ENCODE measurements at places on chromosomes 6 and 20.
A peak's percentile ranks its signal among the peaks of the same experiment; 100 is the strongest.

- DNase-seq = no peak
Measured at GRCh38 chr6:146679386-146679785, 80.6 kb downstream of the ADGB start.

- no peak for DNase-seq
Measured at GRCh38 chr6:126388104-126388598, 48.2 kb downstream of the CENPW start.

DNA sequence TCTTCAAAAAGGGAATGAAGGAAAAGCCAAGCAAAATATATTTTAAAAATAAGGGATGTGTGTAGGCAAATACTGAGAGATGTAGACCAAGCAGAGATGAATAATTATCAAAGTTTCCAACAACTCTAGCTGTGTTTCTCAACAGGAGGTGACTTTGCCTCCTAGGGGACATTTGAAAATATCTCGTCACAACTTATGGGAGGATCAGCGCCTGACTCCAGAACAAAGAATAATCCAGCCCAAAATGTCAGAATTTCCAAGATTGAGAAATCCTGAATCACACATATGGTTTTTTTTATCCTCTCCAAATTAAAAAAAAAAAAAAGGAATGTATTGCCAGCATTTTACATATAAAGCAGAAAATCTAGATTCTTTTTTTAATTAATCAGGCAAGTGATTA is 241.2 kb upstream of the ZFP64 start:
- no peak for DNase-seq

GRCh38 chr6:158244373-158244772 is 67.9 kb upstream of the TULP4 start:
- DNase-seq = no peak

DNA sequence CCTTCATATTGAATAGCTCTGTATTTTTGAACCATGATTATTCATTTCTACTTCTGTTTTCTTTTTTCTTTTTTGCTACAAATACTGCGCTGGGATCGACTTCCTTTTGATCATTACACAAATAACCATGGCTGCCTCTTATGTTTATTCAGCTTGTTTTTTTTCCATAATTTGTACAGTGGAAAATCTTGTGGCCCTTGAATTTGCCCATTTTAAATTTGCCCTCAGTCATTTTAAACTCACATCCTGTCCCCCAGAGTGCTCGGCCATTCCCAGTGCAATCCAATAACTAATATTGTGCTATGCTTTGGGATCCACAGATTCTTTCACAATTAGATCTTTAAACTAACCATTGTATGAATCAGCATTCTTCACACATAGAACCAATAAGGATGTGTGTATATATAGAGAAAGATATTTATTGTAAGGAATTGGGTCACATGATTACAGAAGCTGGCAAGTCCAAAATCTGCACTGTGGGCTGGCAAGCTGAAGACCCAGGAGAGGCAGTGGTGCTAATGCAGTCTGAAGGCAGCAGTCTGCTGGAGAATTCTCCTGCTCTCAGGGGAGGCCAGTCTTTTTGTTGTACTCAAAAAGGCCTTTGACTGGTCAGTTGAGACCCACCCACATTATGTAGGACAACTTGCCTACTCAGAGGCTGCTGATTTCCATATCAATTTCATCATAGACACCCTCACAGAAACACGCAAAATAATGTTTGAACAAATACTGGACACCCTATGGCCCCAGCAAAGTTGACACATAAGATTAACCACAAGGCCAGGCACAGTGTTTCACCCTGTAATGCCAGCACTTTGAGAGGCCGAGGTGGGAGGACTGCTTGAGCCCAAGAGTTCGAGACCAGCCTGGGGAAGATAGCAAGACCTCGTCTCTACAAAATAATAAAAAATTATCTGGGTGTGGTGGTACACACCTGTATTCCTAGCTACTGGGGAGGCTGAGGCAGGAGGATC is 147.1 kb downstream of the MTHFD1L start:
- no peak for DNase-seq

GRCh38 chr20:46174469-46175126 is 56.5 kb downstream of the CD40 start:
- peak; percentile 32 for DNase-seq

DNA sequence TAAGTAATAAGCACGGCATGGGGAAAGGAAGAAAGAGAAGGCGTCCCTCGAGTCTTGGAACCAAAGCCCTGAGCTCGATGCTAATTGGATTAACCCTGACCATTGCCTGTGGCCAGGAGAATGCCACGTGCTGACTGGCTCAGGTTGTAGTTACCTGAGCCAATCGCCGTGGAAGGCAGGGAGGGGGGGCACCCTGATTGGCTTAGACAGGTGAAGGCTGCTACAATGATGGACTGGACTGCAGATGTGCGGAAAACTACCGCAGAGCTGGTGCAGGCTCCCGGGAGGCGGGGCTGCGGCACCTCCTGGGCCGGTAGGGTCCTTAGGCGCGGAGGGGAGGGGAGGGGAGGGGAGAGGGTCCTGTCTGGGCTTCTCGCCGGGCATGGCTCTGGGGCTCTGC is 121.3 kb downstream of the TFAP2C start:
- DNase-seq = no peak

DNA sequence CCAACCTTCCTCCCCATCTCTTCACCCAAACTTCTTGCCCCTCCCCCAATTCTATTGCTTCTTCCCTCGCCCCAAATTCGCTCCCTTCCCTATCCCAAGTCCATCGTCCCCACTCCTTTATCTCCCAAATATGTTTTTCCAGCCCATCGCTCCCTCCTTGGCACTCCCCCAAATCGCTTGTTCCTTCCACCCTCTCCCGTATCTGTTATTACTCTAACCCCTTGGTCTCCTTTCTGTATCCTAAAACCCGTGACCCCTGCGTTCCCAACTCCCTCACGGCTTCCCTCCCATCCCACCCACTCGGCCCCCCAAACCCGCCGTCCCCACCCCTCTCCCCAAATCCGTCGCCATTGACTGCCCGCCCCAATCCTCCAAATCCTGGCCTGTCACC is 584 bp downstream of the MTCH1 start:
- no peak for DNase-seq

DNA sequence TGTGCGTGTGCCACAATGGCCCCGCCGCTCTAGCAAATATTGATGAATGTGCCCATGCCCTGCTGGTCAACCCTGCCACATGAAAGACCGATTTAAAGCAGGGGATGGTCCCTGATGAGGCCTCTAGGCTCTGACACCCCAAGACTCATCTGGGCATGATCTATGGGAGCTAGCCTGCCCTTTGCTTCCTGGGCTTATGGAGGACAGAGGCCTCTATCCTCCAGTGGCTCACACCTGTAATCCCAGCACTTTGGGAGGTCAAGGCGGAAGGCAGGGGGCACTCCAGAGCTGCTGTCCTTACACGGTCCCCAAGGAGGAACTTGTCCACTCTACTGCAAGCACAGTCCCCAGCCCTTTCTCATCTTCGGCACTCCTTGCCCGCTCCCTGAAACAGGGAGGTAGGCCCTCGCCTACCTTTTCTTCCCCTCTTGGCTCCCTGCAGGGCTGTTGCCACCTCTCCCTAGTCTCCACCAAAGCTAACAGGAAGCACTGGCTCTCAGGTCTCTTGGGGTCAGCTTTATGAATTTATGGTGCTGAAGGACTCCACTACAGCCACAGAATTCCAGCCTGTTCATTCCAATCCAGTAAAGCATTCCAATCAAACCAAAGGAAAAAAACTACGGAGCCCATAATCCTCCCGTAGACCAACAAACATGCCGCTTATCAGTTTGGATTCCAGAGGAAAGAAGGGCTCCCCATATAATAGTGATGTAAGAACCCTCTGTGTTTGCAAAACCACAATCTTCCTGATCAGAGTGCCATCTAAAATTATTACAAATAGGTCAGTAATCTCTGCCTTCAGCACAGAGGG is 48.7 kb upstream of the FOXQ1 start:
- DNase-seq = no peak

GRCh38 chr6:96465321-96465903 is 56.2 kb upstream of the UFL1 start:
- no peak for DNase-seq

GRCh38 chr6:36949636-36950035 is 4.9 kb upstream of the PI16 start:
- no peak for DNase-seq

- no peak for DNase-seq
Measured at GRCh38 chr6:146312608-146313007, 231.0 kb upstream of the RAB32 start.

DNA sequence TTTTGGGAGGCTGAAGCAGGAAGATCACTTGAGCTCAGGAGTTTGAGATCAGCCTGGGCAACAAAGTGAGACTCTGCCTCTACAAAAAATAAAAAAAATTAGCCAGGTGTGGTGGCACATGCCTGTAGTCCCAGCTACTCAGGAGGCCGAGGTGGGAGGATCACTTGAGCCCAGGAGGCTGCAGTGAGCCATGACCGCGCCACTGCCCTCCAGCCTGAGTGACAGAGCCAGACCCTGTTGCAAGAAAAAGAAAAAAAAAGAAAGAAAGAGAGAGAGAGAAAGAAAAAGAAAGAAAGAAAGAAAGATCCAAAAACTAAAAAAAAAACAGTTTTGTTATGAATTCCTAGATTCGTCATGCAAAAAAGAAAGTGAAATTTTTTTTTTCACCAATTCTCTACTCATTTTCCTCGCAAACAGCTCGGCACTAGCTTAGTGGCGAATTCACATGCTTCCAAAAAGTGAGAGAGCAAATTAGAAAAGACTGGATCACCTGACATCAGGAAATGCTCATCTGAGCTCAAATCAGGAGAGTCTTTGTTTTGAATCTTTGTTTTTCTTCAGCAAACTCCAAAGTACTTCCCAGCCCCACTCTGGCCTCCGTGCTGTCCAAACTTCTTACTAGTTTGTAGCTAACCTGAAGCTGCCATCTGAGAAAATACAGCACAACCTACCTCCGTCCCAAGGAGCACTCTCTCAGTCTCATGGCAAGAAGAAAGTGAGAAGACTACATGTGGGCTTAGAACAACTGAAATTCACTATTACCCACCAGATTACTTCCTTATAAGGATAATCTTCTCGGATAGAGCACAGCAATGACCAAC is 27.0 kb downstream of the IPCEF1 start:
- DNase-seq = no peak
